T-helper 1 cell treated with Interleukin-12 subunit alpha and Interleukin-12 subunit beta and Interleukin-4 antibody, amounts not matched to agents 30 ng/mL and 1 ng/mL, for 36 hours (primary cell): ENCODE measurements at places on chromosomes 4 and X. TPM values are rescaled to one million over a fixed set of nuclear protein-coding genes. Genes with fewer than 3 reads are reported as not detected.

ZDHHC15 gene
- total RNA-seq = not detected in 2 replicates

RASSF6 gene
- total RNA-seq = not detected in 2 replicates

LRBA gene
- total RNA-seq = 49.1 and 49.3 TPM in 2 replicates

LEF1 gene
- 207 and 215 TPM in 2 replicates for total RNA-seq

SLC6A14 gene
- not detected in 2 replicates for total RNA-seq

FRG2 gene
- not detected in 2 replicates for total RNA-seq

DGKK gene
- total RNA-seq = not detected in 2 replicates

DGAT2L6 gene
- not detected in 2 replicates for total RNA-seq
